ENCODE measurements at places on chromosomes 3 and 15.

DNA sequence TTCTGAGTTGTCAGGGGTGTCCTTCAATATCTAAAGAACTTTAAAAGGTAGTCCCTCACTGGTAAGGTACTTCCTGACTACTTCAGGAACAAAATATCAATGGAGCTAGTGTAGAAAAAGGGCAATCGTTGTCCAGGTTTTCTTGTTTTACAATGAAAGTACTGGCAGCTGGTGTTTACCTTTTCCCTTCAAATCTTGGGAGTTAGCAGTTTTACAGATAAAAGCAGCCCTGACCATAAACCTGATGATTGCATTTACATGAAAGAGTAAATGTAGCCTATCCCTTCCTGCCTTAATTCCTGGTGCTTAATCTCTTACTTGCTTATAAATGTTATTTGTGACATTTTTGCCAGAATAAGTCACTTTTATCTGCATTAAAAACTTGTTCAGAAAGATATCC, 559.9 kb upstream of the ARPP21 start:
- no peak for DNase-seq

DNA sequence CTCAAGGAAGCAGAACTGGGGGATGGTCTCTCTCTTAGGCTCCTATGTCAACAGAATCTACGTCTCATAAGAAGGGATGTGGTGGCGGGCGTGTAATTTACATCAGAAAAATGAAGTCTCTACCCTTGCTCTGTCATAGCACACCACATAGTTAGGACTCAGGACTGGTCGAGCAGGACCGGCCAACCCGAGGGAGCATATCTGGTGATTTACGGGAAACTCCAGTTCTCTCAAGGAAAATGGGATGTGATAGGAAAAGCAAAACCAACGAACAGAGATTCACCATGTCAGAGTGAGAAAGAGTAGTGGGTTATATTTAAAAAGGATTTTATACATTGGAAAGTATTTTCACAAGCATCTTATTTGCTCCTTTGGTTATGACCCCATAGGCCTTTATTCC, 54.7 kb downstream of the IGF2BP2 start:
- no peak for DNase-seq

DNA sequence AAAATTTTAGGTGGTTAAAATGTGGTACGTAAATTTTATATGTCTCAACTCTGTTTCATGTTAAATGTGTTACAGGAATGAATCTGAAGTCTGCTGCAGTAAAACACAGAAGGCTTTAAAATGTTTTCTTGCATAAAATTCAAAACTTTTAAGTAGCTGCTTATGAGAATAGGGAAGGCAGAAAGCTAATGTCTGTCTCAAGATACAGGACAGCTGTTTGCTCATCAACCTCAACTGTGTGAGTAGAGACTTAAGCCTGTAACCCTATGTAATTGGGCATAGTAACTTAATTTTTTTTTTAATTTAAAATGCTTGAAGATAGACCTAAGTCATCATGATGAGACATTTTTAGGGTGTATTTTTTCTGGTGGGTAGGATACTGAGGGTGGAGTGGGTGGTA, 38.9 kb downstream of the ZFAND6 start:
- no peak for DNase-seq

- no peak for DNase-seq
Observed at GRCh38 chr3:33170531-33170930, 48.1 kb downstream of the SUSD5 start.

GRCh38 chr3:195164573-195165264, 106.2 kb downstream of the XXYLT1 start:
- DNase-seq = no peak

DNA sequence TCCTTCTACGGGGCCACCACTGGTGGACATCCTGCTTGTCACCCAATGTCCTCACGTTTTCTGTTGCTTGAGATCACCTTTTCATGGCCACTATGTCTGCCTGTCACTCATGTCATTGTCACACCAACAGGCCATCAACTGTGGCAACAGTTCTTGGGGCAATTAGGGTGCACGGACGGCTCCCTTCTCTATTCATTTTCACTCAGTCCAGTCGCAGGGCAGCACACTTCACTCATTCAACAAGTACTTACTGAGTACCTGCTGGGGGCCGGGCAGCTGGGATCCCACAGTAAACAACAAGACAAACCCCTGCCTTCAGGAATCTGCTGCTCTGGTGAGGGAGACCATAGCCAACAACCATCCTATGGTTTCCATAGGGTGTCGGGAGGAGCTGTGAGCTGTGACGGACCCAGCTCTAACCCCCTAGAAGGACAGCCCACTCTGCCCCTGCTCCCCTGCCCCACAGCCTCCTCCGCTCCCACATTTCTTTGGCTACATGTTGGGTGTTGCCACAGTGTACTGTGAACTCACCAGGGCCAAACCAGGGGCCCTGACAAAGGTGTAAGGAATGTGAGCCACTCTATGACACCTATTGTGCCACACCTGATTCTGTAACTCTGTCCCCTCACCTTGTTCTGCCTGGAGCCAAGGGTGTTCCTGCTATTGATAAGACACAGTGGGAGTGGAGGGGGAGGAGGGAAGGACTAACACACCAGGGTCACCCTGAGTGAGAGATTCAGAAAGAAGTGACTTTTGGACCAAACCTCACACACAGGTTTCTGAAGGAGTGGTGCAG, 1.9 kb downstream of the VILL start:
- DNase-seq = no peak
